ENCODE measurements at places on chromosomes 12 and 14.

DNA sequence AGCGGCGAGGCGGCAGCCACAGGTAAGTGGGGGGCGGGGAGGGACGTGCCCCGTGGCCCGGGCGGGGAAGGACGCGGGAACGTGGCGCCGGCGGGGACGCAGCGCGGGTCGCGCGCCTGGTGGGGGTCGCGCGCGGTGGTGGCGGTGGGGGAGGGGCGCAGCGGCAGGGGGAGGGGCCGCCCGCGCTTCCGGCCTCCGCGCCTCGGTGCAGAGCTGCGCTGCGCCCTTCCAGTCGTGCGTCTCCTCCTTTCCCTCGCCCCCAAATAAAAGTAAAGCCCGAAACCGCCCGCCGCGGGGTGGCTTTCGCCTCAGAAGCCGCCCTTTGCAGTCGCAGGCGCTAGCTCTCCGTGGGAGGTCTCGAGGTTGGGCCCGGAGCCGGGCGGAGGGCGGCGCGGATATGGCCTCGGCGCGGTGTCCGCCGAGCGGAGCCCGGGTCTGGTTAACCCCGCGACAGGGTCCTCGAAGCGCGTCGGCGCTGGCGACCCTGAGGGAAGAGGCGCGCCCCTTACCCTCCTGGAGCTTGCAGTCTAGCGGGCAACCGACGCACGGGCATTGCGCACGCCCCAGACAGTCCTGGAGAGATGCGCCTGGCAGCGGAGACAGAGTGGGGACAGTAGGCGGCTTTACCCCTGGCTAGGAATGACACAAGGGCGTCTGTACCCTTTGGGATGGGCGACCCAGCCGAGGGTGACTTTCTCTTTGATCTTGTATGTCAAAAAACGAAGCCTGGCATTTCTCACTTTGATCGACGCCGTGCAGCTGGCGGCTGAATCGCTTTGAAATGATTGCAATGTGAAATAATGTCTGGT is 589 bp downstream of the ATF1 start:
- no peak for DNase-seq

- DNase-seq = no peak
Observed at GRCh38 chr12:25236626-25237025, 14.1 kb downstream of the KRAS start.

GRCh38 chr14:54778618-54779345 is 123.8 kb downstream of the GCH1 start:
- DNase-seq = no peak

DNA sequence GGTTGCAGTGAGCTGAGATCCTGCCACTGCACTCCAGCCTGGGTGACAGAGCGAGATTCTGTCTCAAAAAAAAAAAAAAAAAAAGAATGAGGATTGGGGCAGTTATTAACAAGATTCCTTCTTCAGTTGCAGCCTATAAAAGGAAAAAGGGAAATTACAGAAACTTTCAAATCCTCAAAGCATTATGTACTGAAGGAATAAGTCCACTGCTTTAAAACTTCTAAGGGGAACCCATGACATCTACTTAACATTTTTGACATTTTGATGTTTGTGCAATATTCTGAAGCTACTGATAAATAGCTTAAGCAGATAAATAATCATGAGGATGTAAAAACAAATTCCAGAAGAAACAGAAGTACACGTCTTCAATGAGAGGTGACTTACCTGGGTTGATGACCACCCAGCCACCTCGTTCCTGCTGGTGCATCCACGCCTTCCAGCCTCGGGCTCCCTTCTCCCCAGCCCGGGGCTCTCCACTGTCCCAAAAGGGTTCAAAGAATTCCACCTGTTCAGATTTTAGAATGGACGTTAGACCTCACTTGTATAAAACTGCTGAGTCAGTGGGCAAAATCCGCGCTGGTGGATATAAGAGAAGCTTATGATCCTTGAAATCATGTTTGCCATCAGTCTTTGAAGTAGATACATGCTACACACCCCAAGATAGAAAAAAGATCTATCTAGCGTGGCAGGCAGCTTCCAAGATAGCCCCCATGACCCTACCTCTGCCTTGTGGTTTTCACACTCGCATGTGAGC is 33.7 kb downstream of the NRDE2 start:
- no peak for DNase-seq

GRCh38 chr12:119157528-119157927 is 21.2 kb upstream of the HSPB8 start:
- DNase-seq = no peak

GRCh38 chr14:88380405-88380804 is 5.1 kb upstream of the SPATA7 start:
- DNase-seq = no peak

DNA sequence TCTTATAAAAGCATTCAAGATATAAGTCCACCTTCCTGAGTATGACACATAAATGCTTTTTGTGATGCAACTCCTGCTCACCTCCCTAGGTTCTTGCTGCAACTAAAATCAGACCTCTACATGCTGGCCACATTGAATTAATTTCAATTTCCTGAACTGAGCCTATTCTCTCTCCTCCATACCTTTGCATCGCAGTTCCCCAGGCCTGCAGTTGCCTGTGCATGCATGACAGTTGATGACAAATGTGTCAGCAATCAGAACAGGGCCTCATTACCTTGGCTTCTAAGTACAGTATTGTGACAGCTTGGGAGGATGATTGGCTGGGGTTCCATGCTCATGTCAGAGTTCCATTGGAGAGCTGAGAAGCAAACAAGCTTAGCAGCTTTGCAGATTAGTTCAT is 3.9 kb upstream of the TM7SF3 start:
- no peak for DNase-seq

DNA sequence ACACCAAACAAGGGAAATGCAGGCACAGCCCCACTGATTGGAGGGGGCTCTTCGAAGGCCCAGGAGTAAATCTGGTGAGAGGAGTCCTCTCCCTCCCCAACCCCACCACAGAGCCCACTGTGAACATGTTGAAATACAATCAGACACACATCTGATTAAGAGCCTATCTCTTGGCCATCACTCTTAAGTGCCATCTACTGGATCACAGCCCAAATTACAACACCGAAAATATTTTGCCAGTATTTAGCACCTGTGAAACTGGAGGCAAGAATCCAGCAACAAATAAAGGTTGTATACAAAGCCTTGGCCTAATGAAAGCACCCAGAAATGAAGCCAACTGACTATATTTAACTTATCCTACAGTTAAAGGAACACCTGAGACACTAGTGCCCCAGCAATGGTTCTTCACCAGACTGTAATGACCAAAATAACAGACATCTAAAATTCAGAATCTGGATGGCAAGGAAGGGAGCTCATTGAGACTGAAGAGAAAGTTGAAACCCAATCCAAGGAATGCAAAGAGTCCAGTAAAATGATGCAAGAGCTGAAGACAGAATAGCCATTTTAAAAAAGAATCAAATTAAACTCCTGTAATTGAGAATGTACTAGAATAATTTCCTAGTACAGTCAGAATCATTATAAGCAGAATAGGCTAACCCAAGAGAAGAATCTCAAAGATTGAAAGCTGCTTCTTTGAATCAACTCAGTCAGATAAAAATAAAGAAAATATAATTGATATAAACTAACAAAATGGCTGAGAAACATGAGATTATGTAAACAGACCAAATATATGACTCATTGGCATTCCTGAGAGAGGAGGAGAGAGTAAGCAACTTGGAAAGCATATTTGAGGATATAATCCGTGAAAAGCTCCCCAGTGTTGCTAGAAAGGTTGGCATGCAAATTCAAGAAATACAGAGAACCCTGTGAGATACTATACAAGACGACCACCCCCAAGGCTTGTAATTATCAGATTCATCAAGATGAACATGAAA is 1117.0 kb downstream of the FLRT2 start:
- DNase-seq = no peak

GRCh38 chr12:67662910-67663538 is 14.5 kb downstream of the DYRK2 start:
- DNase-seq = no peak

GRCh38 chr12:130650131-130650530 is 66.0 kb downstream of the RIMBP2 start:
- DNase-seq = no peak

- DNase-seq = no peak
Observed at GRCh38 chr12:61536525-61536924, 723.7 kb upstream of the USP15 start.

DNA sequence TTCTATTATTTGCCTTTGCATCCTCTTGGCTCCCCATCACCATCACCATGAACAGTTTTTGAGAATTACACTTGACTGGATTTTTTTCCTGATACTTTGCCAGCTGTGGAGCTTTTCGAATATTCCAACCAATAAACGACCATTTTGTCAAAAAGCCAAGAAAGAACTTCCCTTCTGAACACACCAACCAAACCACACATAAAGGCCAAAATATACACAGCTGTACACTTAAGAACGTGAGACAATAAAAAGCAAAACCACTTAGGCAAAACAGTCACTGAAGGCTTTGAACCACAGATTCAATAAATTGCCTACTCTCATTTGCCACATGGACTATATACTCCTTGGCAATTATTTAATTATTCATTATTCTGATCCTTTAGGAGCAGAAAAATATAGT is 1.1 kb downstream of the C14orf93 start:
- DNase-seq = no peak

- DNase-seq = no peak
Observed at GRCh38 chr14:99468081-99468480, 12.6 kb downstream of the SETD3 start.
